ENCODE measurements at places on chromosomes 12 and 14. TPM values are rescaled to one million over a fixed set of nuclear protein-coding genes. Genes with fewer than 3 reads are reported as not detected.

MDP1 gene
- total RNA-seq: 31.1 TPM

CRIP1 gene
- 1,936 TPM for total RNA-seq

OR9K2 gene
- total RNA-seq: not detected

CMA1 gene
- total RNA-seq: not detected

C14orf119 gene
- total RNA-seq: 99.8 TPM

HIP1R gene
- total RNA-seq: 22.5 TPM

TECPR2 gene
- 8.2 TPM for total RNA-seq

TPPP2 gene
- total RNA-seq: not detected

ACOT4 gene
- total RNA-seq: 2.0 TPM

TRIM9 gene
- 12.2 TPM for total RNA-seq

EML5 gene
- 0.32 TPM for total RNA-seq

KRT74 gene
- not detected for total RNA-seq

IPO8 gene
- 17.1 TPM for total RNA-seq

APEX1 gene
- 254 TPM for total RNA-seq

FOXN4 gene
- total RNA-seq: 0.04 TPM

PNN gene
- total RNA-seq: 38.0 TPM

FSCB gene
- not detected for total RNA-seq

YBX3 gene
- 260 TPM for total RNA-seq

FITM1 gene
- total RNA-seq: not detected

ASB2 gene
- total RNA-seq: 0.24 TPM

KRT7 gene
- 6,056 TPM for total RNA-seq

ASIC1 gene
- total RNA-seq: 5.1 TPM

ATP6V1D gene
- 64.3 TPM for total RNA-seq

CD163 gene
- 0.06 TPM for total RNA-seq

GNS gene
- total RNA-seq: 58.8 TPM

REP15 gene
- total RNA-seq: 0.30 TPM

OASL gene
- total RNA-seq: 1.8 TPM

DTX1 gene
- total RNA-seq: 0.36 TPM

TRPV4 gene
- total RNA-seq: 0.09 TPM

Measured in A549 treated with AZD2906 at 1 μM for 4 hours (cell line).